ENCODE measurements at places on chromosomes 7 and 10.

DNA sequence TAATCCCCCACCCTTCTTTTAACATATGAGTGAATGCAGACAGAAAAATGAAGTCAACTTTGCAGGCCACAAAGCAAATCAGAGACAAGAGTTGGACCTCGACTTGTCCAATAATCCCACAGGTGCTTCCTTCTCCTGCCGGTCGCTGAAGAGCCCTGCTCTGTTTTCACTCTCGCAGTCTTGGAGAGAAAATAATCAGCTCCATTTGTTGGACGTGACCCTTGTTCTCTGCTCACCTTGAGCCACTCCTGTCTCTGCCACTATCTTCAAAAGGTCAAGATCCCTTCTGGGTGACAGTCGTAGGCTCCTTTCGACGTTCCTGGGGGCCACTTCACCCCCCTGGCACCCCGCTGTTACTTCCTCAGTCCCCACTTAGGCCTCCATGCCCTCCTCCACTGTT, 2.8 kb upstream of the KLF6 start:
- no peak for DNase-seq

DNA sequence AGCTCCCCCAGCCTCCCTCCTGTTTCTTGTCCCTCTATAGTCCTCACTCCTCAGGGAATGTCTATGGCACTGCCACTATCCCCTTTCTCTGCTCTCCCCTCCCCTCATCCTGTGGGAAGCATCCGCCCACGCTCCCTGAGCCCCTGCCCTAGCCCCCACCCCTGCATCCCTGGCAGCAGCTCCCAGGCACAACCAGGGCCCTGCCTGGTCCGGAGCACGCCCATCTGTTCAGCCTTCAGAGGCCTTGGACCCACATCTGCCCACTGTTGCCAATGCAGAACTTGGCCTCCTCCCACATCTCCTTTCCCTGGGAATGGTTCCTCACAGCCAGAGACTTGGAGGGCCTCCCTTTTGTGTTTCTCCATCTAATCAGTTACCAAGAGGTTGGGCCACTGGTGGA, 20.4 kb upstream of the TBRG4 start:
- DNase-seq = no peak

GRCh38 chr10:23362069-23362830, 17.7 kb upstream of the C10orf67 start:
- DNase-seq = no peak

- no peak for DNase-seq
Observed at GRCh38 chr7:5892498-5892897, 6.0 kb upstream of the CCZ1 start.

DNA sequence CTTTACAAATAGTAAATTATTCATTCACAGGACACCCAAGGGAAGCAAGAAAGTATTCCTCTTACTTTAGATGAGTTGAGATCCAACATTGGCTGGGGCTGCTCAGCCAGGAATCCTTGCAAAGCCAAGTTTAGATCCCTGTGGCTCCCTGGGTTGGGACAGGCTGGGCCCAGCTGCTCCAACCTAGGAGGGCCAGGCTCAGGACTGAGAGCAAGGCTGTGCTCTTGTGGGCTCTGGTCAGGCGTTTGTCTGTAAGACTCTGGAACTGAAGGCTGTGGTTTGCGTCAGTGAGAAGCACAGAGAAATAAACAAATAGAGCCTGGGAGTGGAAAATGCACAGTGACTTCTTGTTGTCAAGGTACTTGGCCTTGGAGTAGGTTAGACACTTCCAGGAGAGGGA, 53.2 kb upstream of the TMEM273 start:
- DNase-seq = no peak

DNA sequence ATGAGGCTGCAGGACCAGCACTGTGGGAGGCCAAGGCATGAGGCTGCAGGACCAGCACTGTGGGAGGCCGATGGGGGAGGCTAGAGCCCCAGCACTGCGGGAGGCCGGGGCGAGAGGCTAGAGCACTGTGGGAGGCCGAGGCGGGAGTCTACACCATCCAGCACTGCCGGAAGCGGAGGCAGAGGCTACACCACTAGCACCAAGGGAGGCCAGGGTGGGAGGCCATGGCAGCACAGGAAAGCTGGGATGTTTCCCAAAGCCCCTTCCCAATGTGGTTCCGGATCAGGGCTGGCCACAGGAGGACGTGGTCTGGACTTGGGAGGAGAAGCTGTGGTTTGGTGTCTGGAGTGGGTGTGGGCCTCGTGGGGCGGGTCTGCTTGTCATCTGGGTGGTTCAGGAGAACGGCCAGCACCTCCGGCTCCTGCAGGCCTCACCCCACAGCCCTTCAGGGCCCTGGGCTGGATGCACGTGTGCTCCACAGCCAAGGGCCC, 43.6 kb downstream of the PDGFA start:
- DNase-seq = no peak

GRCh38 chr10:124533266-124533665, 71.6 kb downstream of the LHPP start:
- DNase-seq = no peak

DNA sequence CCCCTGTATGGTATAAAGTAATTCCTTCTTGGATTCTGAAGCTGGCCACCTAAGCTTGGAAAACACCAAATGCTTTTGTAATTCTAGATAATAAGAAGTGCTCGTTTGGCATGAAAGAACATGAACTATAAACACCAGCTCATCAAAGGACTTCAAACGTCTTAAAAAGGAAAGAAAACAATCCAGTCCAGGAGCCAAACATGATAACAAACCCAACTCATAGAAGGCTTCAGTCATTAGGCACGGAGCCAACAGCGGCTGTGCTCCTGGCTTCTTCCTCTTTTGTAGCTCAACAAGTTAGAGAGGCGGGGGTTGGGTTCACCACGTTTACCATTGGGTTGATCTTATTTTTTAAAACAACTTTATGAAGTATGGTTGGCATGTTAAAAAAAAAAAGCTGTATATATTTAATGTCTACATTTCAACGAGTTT, 56.4 kb upstream of the ECHDC3 start:
- peak; percentile 18 for DNase-seq

- no peak for DNase-seq
Observed at GRCh38 chr10:49609006-49609282, 1.2 kb upstream of the SLC18A3 start.

DNA sequence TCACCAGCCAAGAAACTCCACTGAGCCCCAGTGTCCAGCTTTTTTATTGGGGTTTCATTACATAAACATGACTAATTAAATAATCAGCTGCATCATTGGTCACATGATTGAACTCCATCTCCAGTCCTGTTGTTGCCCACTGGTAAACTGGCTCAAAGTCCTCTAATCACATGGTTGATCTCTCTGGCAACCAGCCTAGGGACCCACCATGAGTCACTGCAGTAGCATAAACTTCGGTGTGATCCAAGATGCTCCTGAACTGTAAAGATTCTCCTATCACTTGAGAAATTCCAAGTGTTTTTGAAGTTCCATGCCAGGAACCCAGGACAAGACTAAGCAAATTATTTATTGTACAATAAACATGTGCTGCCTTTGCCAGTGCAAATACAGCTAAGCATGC, 130.4 kb upstream of the AUTS2 start:
- no peak for DNase-seq

GRCh38 chr7:107168233-107169119, at the start of gene HBP1:
HBP1 (plus strand) TSS chr7:107169003; CDS start chr7:107179894, 10,891 bp downstream.
- peak; percentile 96 for DNase-seq

- DNase-seq = no peak
Observed at GRCh38 chr7:140060243-140060630, 2.5 kb downstream of the PARP12 start.

DNA sequence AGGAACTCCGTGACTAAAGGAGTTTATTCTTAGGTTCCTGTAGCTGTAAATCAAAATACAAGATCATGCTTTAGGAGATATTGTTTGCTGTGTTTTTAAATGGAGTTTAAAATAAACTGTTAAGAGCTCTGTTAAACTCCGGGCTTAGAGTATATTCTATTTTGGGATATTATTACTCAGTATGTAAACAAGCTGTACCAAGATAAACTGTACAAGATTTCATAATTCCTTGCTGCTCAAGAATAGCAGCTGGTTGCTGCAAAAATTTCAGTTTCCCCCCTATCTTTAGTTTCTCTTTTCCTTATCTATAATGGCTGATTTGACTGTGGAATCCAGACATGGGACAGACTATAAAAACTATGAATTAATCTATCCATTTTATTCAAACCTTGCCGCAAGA, 215.7 kb downstream of the HTR7 start:
- no peak for DNase-seq

DNA sequence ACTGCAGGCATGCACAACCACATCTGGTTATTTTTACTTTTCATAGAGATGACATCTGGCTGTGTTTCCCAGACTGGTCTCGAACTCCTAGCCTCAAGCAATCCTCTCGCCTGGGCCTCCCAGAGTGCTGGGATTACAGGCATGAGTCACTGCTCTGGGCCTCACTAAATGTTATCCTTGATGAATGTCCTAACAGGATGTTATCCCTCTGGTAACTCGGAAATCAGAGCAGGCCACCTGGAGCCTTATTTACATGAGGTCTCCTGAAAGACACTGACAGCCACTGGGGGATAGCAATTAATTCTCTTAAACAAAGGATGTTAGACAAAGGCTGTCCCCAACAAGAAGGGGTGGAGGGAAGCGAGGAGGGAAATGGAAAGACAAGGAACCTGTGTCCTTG, 4.5 kb upstream of the ZNF438 start:
- no peak for DNase-seq

Measured in activated CD4-positive, alpha-beta T cell treated with anti-CD3 and anti-CD28 coated beads, Interleukin-2, amount 50 U/mL, for 48 hours (primary cell).